ENCODE measurements at places on chromosomes 5 and 9. TPM values are rescaled to one million over a fixed set of nuclear protein-coding genes. Genes with fewer than 3 reads are reported as not detected.

GRCh38 chr5:113875096-113875495 is 361.6 kb downstream of the YTHDC2 start:
- no peaks in the 10 kb centered on the region for H3K4me1 ChIP-seq
- H3K27ac ChIP-seq = no peak overlapping the region
- H3K27me3 ChIP-seq = no peaks in the 10 kb centered on the region
- DNase-seq = no peak
- H3K4me3 ChIP-seq = no peak overlapping the region

The FKTN gene
- total RNA-seq = 21.0 TPM

- no peak for DNase-seq
- no peaks in the 10 kb centered on the region for H3K4me1 ChIP-seq
- no peaks in the 10 kb centered on the region for H3K27me3 ChIP-seq
- H3K36me3 ChIP-seq = no peaks in the 10 kb centered on the region
- no peak overlapping the region for H3K27ac ChIP-seq
These were observed 49.3 kb upstream of the GNA14 start for GRCh38 chr9:77697238-77697984.

- H3K36me3 ChIP-seq = no peaks in the 10 kb centered on the region
- no peaks in the 10 kb centered on the region for H3K4me1 ChIP-seq
- peaks cover 23% of the 10 kb centered on the region for H3K27me3 ChIP-seq
- no peak overlapping the region for H3K4me3 ChIP-seq
- no peak for DNase-seq
- H3K27ac ChIP-seq = no peak overlapping the region
These were observed 154.3 kb downstream of the C5orf15 start for GRCh38 chr5:133814152-133814551.

DNA sequence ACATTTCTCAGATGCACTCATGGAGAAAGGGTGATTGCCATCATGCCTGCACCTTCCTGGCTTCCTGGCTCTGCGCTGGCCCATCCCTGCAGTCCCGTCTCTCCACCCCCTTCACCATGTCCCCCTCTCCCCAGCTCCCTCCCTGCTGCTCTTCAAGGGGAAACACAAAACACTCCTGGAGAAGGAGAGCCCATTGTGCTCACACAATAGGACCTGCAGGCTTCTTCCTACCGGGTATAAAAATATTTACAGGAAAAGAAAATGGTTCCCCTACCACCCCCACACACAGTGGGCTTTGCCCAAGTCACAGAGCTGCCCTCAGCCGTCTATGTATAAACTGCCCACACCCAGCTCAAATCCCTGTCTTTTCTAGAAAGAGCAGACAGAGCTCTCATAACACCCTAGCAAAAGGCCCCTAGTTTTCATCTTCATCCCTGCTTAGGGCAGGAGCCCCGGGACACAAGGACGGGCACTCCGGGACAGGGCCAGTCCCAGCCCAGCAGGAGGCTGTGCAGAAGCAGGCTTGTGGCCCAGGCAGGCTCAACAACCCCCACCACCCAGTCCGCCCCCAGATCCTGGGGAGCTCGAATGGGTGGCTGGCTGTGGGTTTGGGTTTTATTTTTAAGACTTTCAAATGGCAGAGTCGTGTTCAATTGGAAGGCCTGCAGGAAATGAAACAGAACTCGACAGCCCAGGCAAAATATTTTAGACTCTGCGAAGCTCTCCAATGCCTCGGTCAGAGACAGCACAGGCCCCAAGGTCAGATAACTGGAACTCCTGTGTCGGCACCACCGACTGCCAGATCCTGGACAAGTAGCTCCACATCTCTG is 77.3 kb downstream of the LRSAM1 start:
- H3K4me3 ChIP-seq = no peak overlapping the region
- peak overlapping the region; percentile 39 for H3K27ac ChIP-seq
- H3K36me3 ChIP-seq = peaks cover 88% of the 10 kb centered on the region
- peak; percentile 70 for DNase-seq

DNA sequence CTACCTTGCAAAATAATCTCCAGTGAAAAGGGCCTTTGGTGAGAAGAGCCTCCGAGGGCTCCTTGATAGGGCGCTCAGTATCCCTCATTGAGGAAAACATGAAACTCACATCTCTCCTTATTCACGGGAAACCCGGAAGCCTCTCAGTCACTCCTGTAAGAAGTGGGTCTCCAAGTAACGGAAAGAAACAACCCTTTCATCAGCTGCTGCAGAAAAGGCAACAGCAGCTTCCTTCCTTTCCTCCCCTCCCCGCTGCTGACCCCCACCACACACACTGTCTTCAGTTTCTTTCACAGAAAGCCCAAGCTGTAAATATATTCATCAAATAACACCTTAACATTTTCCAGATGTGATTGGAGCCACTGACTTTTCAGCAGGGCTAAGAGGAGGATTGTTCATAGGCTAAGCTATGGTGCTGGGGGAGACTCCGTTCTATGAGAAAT is 81.4 kb downstream of the C9orf152 start:
- H3K27ac ChIP-seq = peak overlapping the region; percentile 98
- peaks cover 78% of the 10 kb centered on the region for H3K4me1 ChIP-seq
- peak overlapping the region; percentile 67 for H3K4me3 ChIP-seq
- peaks cover 4% of the 10 kb centered on the region for H3K36me3 ChIP-seq
- DNase-seq = no peak
- no peaks in the 10 kb centered on the region for H3K27me3 ChIP-seq

GRCh38 chr5:150000990-150001659 is 586 bp downstream of the HMGXB3 start:
- H3K27me3 ChIP-seq = no peaks in the 10 kb centered on the region
- peak overlapping the region; percentile 89 for H3K4me3 ChIP-seq
- peak overlapping the region; percentile 91 for H3K27ac ChIP-seq

GRCh38 chr9:136307215-136307750 is 3.4 kb upstream of the CCDC187 start:
- no peak overlapping the region for H3K4me3 ChIP-seq
- DNase-seq = no peak
- H3K27ac ChIP-seq = no peak overlapping the region

GRCh38 chr5:176603091-176603490 is 6.9 kb downstream of the GPRIN1 start:
- no peak for DNase-seq
- no peaks in the 10 kb centered on the region for H3K36me3 ChIP-seq
- H3K4me3 ChIP-seq = no peak overlapping the region
- no peaks in the 10 kb centered on the region for H3K4me1 ChIP-seq
- no peaks in the 10 kb centered on the region for H3K27me3 ChIP-seq
- no peak overlapping the region for H3K27ac ChIP-seq

Measured in osteoblast (primary cell).